Activated CD4-positive, alpha-beta memory T cell treated with anti-CD3 and anti-CD28 coated beads for 36 hours (primary cell): ENCODE measurements at places on chromosomes 16 and 17. TPM values are rescaled to one million over a fixed set of nuclear protein-coding genes. Genes with fewer than 3 reads are reported as not detected.

NACA2 gene
- not detected for total RNA-seq

CX3CL1 gene
- not detected for total RNA-seq

CRYM gene
- total RNA-seq: not detected

KRT10 gene
- 35.5 TPM for total RNA-seq

SOX15 gene
- total RNA-seq: 0.29 TPM

SPN gene
- 114 TPM for total RNA-seq

OR1A1 gene
- total RNA-seq: not detected

PRPF8 gene
- 370 TPM for total RNA-seq

FOXJ1 gene
- 0.29 TPM for total RNA-seq

PRAC1 gene
- total RNA-seq: not detected

PRSS36 gene
- total RNA-seq: not detected

HAS3 gene
- 0.10 TPM for total RNA-seq

SULT1A1 gene
- 9.0 TPM for total RNA-seq

GCGR gene
- not detected for total RNA-seq

TBC1D3I gene
- total RNA-seq: not detected

FOXO3B gene
- 2.5 TPM for total RNA-seq

CCR7 gene
- total RNA-seq: 137 TPM

TBC1D28 gene
- total RNA-seq: not detected

AHSP gene
- total RNA-seq: not detected

CACNG1 gene
- not detected for total RNA-seq

PRKCB gene
- total RNA-seq: 56.3 TPM

ATXN2L gene
- 277 TPM for total RNA-seq

ABCC12 gene
- total RNA-seq: not detected

TGFB1I1 gene
- total RNA-seq: 0.80 TPM

NIP7 gene
- total RNA-seq: 43.3 TPM

RRAD gene
- 0.65 TPM for total RNA-seq

CCDC144A gene
- 4.7 TPM for total RNA-seq

COPRS gene
- total RNA-seq: 50.3 TPM

PDPR gene
- total RNA-seq: 15.7 TPM

CA5A gene
- total RNA-seq: not detected

TMC8 gene
- total RNA-seq: 140 TPM

NTN1 gene
- total RNA-seq: 0.29 TPM

CCT6B gene
- total RNA-seq: 1.1 TPM

MLX gene
- total RNA-seq: 38.4 TPM

PLK1 gene
- total RNA-seq: 81.2 TPM

KRT12 gene
- not detected for total RNA-seq

NPIPA3 gene
- 2.1 TPM for total RNA-seq
